ENCODE measurements at places on chromosomes 6 and 20. TPM values are rescaled to one million over a fixed set of nuclear protein-coding genes. Genes with fewer than 3 reads are reported as not detected.

GRCh38 chr6:81562169-81562568 lies 190.3 kb downstream of the TENT5A start:
- peak; percentile 73 for DNase-seq

GRCh38 chr20:8057871-8058270 lies 38.3 kb upstream of the TMX4 start:
- no peak for DNase-seq

- DNase-seq = no peak
Observed at GRCh38 chr6:101232961-101233360, 160.5 kb upstream of the GRIK2 start.

GRCh38 chr6:83199173-83199862 lies 6.2 kb downstream of the RWDD2A start:
- no peak for DNase-seq

GRCh38 chr20:50788045-50788991 lies 6.5 kb upstream of the BCAS4 start:
- DNase-seq = peak; percentile 91

DNA sequence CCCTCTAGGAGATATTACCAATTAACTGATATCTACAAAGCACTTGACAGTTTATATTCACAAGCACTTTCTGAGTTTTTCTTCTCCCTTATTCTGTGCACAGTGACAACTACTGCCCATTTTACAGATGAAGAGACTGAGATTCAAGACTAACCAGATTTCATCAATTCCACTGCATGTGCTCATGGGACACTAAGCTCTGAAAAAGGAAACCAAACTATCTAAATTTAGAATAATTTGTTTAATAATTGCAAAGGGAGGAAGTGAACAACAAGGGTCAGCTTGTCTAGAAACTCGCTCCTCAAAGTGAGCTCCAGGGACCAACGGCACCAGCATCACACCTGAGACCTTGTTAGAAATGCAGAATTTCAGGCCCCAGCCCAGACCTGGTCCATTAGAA lies 50.8 kb upstream of the MYLIP start:
- no peak for DNase-seq

DNA sequence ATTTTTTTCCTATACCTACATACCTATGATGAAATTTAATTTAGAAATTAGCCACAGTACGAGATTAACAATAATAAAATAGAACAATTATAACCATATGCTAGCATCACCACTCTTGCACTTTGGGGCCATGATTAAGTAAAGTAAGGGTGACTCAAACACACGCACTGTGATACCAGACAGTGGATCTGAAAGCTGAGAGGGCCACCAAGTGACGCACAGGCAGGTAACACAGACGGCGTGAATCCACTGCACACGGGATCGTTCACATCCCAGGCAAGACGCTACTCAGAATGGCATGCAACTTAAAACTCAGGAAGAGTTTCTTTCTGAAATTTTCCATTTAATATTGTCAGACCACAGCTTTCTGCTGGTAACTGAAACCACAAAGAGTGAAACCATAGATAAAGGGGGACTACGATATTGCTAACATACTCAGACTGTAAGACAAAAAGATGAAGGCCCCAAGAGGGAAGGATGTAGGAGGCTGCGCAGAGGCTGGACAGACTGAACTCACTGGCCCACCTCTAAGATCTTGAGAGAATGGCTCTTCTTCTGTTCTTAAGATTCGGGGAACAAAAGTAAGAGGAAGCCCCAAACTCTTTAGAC lies 17.9 kb downstream of the RRBP1 start:
- no peak for DNase-seq

GRCh38 chr6:4348462-4349112 lies 213.2 kb upstream of the ECI2 start:
- DNase-seq = no peak

DNA sequence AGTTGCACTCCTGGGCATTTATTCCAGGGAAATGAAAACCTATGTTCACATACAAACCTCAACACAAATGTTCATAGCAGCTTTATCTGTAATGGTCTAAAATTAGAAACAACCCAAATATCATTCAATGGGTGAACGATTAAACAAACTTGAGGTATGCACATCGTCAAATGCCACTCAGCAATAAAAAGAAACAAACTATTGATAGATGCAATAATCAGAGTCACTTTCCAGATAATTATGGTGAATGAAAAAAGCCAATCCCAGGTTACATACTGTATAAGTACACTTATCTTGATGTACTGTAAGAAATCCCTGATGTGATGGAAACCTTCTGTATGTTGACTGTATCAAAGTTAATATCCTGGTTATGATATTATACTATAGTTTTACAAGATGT lies 38.8 kb downstream of the RNF24 start:
- no peak for DNase-seq

DNA sequence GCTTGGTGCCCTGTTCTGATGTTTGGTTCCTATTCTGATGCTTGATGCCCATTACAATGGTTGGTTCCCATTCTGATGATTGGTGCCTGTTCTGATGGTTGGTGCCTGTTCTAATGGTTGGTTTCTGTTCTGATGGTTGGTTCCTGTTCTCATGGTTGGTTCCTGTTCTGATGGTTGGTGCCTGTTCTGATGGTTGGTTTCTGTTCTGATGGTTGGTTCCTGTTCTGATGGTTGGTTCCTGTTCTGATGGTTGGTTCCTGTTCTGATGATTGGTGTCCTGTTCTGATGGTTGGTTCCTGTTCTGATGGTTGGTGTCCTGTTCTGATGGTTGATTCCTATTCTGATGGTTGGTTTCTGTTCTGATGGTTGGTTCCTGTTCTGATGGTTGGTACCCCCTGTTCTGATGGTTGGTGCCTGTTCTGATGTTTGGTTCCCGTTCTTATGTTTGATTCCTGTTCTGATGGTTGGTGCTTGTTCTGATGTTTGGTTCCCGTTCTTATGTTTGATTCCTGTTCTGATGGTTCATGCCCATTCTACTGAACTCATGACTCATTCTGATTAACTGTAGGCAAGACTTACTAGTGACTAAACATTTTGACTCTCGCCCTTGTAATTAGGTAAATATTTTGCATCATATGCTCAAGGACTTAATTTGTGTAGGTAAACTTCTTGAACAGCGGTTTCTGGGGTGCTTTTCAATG lies 146.2 kb downstream of the DLL1 start:
- DNase-seq = no peak

GRCh38 chr6:25414168-25414567 lies 135.0 kb downstream of the CARMIL1 start:
- no peak for DNase-seq

C2 gene
- 0.28 TPM for total RNA-seq

AVP gene
- not detected for total RNA-seq

ZSCAN23 gene
- total RNA-seq = 1.1 TPM

MATN4 gene
- 0.13 TPM for total RNA-seq

NCR2 gene
- total RNA-seq = not detected
